ENCODE measurements at places on chromosomes 4 and X.

DNA sequence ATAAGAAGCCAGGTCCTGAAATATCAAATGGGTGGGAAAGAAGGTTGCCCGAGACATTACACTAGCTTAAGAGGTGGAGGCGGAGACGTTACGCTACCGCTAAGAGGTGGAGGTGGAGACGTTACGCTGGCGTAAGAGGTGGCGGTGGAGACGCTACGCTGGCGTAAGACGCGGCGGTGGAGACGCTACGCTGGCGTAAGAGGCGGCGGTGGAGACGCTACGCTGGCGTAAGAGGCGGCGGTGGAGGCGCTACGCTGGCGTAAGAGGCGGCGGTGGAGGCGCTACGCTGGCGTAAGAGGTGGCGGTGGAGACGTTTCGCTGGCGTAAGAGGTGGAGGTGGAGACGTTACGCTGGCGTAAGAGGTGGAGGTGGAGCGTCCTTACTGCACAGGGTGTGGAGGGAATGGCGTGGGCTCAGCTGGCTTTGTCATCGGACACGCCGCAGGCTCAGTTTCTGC is 12.8 kb downstream of the CYP4V2 start:
- DNase-seq: no peak

GRCh38 chr4:91527056-91527455 is 776.7 kb upstream of the GRID2 start:
- DNase-seq: no peak

GRCh38 chr4:74654230-74654681 is 140.1 kb downstream of the BTC start:
- no peak for DNase-seq

DNA sequence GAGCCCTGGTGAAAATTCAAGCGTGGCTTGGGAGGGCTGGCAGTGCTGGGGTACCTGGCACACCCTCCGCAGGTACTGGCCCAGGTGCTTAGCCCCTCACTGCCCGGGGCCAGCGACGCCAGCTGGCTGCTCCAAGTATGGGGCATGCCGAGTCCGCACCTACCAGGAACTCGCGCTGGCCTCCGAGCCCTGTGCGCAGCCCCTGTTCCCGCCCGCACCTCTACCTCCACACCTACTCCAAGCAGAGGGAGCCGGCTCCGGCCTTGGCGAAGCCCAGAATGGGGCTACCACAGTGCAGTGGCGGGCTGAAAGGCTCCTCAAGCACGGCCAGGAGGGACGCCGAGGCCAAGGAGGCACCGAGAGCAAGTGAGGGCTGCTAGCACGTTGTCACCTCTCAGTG is 14.9 kb upstream of the DHX15 start:
- no peak for DNase-seq

DNA sequence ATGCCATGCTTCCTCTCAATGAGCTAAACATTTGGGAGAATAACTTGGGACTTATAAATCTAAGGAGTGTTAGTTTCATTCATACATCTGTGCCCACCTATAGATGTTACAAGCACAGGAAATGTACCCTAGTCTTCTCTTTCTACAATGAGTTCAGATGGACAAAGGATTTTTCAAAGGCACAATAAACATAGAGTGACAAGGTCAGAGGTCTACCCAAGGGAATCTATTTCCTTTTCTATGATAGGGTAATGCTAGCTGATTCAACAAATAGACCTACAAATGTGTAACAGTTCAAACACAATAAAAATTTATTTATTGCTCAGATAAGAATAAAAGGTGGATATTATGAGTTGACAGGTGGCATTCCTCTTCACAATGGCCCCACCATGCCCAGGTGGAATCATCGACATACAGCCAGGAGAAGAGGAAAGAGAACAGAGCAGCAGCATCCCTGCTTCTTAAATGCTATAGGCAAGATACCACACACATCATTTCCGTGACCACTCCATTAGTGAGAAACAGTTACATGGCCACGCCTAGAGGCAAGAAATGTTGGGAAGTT is 421.8 kb downstream of the HNRNPD start:
- DNase-seq: no peak

DNA sequence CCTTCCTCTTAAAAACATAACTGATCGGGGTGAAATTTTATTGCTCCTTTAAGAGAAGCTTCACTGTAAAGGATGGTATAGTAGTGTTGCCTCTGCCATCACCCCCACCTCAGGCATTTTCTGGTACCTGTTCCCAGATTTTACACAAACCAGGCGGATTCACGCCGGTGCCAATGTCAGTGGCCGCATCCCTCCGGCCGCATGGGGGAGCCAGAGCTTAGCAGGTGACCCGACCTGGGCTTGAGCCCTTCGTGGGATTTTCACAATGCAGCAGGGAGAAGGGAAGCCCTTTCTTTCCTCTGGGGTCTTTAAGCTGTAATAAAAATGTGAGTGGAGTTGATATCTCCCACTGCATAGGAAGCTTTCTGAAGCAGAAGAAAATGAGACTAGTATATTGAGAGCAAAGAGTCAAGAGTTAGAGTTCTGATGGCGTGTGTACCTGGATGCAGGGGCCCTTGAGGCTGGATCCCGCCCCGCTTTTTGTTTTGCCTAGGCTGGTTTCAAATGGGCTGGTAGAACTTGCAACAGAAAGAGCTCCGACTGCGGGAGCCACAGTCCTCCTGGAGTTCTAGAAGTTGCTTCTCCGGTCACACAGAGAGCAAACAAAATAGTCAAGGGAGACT is 59.4 kb downstream of the POLR2B start:
- peak; percentile 66 for DNase-seq

DNA sequence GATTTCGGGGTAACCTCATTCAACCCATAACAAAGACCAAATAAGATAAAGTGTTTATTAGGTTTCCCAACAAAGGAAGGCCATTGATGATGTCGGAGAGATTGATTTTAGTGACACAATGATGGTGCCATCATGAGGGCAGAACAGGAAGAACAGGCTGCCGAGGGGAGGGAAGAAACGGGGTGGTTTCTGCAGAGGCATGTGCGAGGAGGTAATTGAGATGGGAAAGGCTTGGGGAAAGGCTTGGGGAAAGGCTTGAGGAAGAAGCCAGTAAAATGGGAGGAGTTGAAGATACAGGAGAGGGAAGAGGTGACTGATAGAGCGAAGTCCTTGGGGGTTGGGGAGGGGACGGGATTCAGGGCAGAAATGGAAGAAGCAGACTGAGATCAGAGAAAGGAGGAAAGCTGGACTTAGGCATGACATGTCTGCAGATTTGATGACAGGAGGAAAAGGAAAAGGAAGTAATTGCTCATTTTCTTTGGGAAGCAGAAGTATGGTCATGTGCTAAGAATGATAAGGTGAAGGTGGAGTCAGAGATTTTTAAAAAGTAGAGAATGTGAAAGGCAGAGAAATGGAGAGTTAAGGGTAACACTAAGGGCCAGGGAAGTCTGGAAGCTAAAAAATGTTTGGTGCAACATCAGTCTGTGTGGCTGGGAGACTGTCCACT is 6.0 kb downstream of the HPSE start:
- no peak for DNase-seq
